Spinal cord (tissue), 10 donors: ENCODE measurements at places on chromosomes 6 and 20. TPM values are rescaled to one million over a fixed set of nuclear protein-coding genes. Genes with fewer than 3 reads are reported as not detected.

DNA sequence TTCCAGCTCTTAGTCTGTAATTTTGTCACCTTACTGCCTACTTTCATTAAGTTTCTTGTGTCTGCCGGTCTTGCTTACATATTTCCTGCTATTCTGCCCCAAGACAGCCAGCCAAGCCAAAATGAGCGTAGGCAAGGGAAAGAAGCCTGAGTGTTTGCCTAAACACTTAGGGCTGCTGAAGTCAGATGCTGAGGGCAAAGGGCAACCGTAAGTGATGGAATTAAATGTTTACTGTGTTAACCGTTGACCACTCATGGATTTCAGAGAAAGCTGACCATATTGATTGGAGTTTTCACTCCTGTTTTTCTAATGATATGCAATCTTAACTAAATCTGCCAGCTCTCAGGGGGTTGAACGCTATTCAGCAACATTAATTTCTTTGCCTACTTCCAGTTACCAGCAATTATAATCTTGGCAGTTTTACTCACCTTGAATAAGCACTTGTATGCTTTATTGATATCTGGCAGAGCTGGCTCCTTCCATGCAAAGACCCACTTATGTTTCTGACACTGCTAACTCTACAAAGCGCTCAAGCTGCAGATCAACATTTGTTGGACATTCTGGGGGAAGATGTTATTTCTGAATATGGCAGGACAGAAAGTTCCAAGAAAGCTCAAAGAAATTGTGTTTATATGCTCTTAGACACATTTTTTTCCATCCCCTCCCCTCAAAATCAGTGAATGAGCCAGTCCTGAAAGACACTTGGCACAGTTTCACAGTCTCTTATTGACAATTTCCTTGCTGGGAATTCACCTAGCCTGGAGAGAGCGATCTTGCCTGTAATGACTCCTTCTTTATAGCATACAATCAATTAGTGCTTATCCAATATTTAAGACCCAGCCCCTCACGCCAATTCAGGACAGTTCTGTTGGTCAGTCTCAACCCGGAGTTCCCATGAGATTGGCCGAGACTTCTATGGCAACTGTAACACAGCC lies 183.8 kb downstream of the PLCB1 start:
- peak; percentile 44 for DNase-seq

GRCh38 chr6:106119546-106119945 lies 33.4 kb downstream of the PRDM1 start:
- no peak for DNase-seq

CDC5L gene
- total RNA-seq, result 28.0 TPM

AIG1 gene
- 56.5 TPM for total RNA-seq

DNA sequence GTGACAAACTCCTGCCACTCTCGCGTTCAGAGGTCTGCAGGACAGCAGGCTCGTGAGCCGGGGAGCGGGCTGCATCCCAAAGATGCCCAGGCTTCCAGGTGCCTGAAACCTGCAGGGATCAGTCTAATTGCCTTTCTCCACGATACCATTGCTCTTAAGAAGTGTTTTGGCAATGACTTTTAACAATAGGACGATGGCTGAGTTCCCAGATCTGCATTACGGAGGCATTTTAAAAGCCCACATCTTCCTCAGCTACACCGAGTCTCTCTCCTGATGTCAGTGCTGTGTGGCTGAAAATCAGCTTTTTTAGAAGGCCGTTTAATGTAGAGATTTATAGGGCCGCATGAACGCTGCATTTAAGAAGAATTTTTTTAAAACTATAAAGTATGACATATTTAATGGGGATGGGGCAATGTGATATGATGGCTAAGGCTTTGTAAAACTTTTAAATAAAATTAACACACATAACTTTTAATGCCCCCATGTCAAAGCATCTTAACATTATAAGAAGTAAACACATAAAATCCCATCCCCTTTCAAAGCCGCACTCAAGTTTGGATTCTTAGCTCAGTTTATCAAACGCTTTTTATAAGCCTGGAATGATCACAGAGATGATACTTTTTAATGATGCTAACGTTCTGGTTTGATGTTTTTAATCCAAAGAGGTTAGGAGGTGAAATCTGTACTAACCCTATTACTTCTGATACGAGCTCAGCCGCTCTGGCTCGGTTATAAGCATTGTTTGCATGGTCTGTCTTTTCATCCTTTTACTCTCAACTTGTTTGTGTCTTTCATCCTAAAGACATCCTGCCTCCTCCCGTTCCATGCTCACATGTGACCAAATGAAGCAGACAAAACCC lies 386.0 kb downstream of the SMOC2 start:
- DNase-seq, result peak; percentile 30

- DNase-seq, result no peak
Measured at GRCh38 chr20:57457243-57458095, 66.3 kb downstream of the RBM38 start.

DNA sequence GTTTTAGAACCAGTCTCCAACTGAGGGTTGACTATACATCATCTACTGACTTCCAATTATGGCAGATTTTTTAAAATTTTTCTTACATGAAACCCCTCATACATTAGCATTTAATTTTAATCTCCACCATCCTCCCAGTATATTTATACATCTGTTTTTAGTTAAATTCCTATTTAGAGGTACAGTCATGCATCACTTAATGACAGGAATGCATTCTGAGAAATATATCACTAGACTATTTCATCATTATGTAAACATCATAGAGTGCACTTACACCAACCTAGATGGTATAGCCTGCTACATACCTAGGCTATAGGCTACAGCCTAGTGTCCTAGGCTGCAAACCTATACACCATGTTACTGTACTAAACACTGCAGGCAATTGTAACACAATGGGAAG lies 316.7 kb upstream of the MARCKS start:
- DNase-seq, result no peak

GRCh38 chr6:22471132-22471690 lies 98.2 kb upstream of the HDGFL1 start:
- no peak for DNase-seq

IMPG1 gene
- total RNA-seq, result 0.10 TPM
